ENCODE measurements at places on chromosomes 2 and 18.

DNA sequence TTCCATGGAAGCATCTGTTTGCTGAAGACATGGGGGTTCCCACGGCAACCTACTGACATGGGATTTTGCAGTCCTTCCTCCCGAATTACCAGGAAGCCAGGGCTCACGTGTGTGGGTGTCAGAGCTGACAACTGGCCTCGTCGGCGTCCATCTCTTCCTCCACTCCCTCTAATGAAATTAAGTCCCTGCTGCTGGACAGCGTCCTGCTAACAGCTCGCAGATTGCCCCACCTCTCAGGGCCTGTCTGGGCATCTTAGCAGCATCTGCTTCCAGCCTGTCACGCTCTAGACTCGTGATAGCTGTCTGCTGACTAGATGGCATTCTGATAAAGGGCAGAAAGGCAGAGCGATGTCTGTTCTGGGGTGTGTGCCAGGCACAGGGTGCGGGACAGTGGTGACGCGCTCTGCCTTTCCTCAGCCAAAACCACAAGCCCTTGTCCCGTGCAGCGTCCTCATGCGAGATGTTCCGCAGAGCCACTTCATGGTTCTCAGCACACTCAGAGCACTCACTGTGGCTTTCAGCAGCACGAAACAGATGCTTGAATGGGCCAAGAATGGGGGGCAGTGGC is 161.1 kb downstream of the ARL4C start:
- no peak for DNase-seq

DNA sequence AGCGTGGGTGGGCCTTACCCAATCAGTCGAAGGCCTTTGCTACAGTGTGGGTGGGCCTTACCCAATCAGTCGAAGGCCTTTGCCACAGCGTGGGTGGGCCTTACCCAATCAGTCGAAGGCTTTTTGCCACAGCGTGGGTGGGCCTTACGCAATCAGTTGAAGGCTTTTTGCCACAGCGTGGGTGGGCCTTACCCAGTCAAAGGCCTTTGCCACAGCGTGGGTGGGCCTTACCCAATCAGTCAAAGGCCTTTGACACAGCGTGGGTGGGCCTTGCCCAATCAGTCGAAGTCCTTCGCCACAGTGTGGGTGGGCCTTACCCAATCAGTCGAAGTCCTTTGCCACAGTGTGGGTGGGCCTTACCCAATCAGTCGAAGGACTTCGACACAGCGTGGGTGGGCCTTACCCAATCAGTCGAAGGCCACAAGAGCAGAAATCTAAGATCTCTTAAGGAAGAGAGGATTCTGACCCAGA is 16.3 kb upstream of the GAL3ST2 start:
- DNase-seq, result no peak

DNA sequence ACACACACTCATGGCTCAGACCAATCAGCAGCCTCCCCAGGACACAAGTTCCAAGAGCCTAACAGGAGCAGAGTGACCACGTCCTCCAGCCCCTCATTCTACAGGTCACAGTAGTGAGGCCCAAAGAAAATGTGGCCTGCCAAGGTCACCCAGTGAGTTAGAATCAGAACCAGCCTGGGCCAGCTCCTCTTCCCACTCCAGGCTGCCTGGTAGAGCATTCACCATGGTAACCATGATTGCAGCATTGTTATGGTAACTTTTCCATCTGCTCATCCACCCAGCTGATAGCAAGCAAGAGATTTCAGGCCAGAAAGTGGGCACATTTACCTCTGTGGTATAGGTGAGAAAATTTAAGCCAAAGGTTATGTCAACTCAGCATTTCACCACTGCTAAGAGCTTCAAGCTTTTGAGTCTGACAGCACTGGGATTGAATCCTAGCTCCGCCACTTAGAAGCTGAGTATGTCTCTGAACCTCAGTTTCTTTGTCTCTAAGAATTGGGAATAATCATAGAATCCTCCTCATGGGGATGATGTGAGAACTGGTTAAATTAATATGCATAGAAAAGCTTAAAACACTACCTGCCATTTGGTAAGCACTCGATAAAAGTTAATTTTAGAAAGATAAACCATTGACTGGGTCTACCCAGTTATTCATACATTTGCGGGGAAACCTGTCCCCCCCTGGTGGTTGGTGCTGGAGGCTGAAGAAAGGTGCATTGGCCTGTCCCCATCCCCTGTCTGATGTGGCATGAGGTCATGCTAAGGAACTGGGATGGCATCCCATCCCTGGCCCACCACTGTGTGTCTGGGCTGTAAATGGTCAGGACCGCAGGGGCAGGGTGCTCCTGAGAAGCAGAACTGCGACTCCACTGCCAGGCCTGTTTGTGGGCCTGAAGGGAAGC is 181.5 kb downstream of the KLHL29 start:
- DNase-seq, result no peak

GRCh38 chr2:121055088-121055487 is 229.9 kb downstream of the TFCP2L1 start:
- DNase-seq, result no peak

DNA sequence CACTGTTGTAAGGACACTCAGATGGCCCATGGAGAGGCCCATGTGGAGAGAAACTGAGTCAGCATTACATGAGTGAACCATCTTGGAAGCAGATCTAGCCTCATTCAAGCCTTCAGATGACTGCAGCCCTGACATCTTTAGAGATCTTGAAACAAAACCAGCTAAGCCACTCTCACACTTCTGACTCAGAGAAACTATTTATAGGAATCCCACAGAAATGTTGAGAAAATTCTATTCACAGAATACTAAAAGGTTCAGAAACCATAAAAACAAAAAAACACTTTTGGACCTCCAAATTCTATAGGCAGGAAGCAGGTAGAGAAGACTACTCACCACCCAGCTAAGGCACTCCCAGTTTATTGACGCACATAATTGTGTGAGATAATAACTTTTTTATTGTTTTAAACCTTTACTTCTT is 8.7 kb downstream of the TMEM169 start:
- no peak for DNase-seq

DNA sequence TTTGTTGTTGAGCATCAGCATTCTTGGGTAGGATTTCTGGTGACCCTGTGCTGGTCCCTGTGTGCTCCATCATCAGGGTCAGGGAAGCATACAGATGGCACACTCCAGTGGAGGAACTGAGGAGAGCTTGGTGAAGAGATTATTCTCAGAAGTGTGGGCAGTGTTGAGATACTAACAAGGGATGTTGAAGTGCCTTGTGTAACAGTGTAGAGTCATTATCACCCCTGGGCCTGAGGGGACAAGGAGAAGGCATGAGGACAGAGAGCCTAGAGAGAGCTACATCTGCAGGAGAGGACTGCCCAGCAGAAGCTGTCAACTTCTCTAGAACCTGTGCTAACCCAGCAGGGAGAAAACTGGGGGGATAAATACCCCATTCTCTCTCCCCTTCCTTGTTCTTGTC is 189.0 kb downstream of the PLCL1 start:
- no peak for DNase-seq

GRCh38 chr2:136750065-136750464 is 15.3 kb upstream of the THSD7B start:
- DNase-seq, result no peak

DNA sequence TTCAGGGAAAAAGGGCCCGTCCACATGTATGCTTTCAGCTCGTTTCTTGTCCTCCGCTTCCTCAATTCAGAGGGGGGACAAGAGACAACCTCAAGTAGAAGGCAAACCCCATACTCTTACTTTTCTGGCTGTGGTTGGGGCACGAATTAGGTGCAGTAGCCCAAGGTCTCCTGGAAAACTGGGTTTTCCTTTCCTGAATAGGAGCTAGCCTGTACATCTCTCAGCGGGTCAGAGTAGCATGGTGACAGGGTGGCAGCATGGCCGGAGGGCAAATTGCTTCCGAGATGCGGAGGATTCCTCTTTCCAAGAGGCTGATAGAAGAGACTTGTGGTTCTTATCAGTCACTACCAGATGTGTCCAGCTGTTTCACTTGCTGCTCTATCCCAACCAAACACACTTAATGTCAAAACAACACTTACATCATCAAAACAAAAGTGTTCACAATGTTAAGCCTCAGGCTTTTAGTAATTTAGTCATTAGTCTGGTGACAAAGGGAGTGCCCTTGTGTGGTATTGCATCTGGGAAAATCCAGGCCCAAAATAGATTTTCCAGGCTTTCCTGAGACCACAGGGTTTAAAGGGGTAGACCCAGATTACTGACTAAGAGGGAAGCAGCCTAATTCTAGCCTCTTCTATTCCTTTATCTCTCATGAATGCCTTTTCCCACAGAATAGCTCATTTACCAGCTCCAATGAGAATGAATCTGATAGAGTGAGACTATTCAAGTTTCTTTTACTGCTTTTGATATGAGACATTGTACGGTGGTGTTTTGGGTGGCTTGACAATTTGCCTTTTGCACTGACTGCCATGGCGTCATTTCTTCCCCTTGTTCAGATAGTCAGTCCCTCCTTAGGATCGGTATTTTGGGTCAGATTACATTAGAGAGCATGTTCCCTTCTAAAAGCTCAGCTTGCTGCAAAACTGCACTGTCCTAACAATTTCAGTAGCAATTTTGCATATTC is 162.0 kb downstream of the LTBP1 start:
- DNase-seq, result no peak

GRCh38 chr2:9807056-9807455 is 36.2 kb upstream of the TAF1B start:
- DNase-seq, result no peak

GRCh38 chr2:240200230-240201051 is 60.0 kb upstream of the OTOS start:
- DNase-seq, result no peak

- DNase-seq, result no peak
Observed at GRCh38 chr2:16194530-16194929, 254.2 kb downstream of the MYCN start.

GRCh38 chr2:70403267-70404053 is 101.6 kb upstream of the FAM136A start:
- no peak for DNase-seq

DNA sequence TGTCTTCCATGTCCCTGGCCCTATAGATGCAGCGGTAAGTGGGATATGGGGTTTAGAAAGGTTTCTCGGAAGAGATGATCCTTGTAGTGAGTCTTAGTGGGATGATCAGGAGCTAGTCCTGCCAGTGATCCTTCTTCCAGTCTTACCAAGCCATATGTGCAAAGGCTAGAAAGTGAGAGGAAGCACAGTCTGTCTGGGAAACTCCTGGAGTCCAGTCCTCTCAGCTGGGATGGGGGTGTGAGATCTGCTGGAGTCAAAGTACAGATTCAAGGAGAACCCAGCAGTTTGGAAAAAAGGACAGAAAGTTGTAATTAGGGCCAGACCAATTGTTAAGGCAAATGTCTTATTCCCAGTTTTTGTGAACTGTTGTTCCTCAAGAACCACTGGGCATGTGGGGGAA is 83.3 kb downstream of the LIMS1 start:
- no peak for DNase-seq

- no peak for DNase-seq
Observed at GRCh38 chr18:31268985-31269406, 49.0 kb upstream of the DSG1 start.

DNA sequence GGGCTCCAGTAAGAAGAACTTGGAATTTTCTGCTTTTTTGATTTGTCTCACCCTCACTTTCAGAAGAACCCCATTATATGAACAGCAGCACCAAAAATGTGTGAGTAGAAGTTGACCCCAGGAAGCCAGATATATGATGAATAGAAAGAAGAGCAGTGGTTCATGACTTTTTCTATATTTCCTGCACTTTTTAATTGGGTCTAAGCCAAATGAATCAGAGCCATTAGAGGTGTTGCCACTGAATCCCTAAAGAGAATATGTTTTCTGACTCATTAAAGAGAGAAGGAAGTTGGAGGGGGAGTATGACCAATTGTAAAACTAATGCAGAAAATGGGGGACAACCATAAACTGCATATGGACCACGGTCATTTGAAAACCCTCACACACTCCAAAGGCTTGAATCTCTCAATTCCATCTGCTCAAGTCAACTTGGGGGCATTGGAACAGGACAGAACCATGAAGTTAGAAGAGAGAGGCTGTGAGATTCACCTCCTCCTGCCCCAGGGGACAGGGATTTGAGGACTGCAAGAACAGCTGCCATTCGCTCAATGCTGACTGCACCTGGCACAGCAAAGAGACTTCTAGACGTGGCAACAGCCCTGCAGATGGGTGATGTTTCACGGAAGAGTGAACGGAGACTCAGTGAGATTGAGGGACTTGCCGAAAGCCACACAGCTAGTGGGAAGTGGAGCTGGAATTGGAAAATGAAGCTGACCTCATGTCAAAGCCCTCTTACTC is 3.0 kb downstream of the DAPL1 start:
- no peak for DNase-seq
